T-helper 9 cell (primary cell): ENCODE measurements at places on chromosomes 3 and 15.

DNA sequence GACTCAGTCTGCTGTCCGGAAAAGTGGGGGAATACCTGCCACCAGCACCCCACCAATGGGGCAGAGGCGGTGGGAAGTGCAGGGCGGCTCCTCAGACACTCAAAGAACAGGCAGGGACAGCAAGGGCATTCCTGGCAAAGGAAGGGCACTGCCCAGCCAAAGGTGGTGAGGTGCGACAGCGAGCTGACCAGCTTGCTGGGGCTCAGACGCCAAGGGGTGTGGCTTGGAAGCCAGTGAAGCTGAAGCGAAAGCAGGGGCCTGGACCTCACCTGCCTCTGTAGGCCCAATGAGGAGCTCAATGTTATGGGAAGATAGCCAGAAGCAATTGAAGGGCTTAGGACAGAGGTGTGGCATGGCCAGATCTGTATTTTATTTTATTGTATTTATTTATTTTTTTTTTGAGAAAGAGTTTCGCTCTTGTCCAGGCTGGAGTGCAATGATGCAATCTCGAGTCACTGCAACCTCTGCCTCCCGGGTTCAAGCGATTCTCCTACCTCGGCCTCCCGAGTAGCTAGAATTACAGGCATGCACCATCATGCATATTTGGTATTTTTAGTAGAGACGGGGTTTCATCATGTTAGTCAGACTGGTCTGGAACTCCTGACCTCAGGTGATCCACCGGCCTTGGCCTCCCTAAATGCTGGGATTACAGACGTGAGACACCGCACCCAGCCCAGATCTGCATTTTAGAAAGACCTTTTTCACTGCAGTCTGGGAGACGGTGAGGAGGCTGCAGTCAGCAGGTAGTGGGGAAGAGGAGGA is 4.4 kb upstream of the LMAN1L start:
- DNase-seq, result no peak

- DNase-seq, result peak; percentile 34
These were observed 42.9 kb upstream of the PLCL2 start for GRCh38 chr3:16841904-16842271.

GRCh38 chr15:36996538-36997181 is 103.7 kb downstream of the MEIS2 start:
- no peak for DNase-seq

- DNase-seq, result no peak
These were observed 29.4 kb upstream of the TMEM45A start for GRCh38 chr3:100463002-100463401.

- no peak for DNase-seq
These were observed 430.2 kb downstream of the LPP start for GRCh38 chr3:188584162-188584529.
